ENCODE measurements at places on chromosomes 3 and 15.

- no peak for DNase-seq
These were observed 74.9 kb upstream of the EPHA3 start for GRCh38 chr3:89032346-89033013.

GRCh38 chr3:20280257-20280656, 94.3 kb upstream of the SGO1 start:
- no peak for DNase-seq

DNA sequence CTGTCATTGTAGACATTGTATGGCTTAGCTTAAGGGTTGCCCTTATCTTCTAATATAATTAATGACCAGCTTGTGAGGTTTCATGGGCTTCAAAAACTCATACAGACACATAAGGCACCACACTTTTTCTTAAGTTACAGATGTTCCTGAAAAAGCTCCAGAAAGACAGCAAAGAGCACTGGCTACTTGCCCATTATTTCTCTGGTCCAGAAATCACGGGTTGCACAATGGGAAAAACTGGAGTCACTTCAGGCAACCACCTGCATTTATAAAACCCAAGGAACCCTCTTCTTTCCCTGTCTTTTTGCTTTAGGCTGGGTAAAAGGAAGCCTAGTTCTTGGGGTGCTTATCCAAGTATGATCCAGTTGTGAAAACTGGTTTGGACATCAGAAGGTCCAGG, 2.3 kb upstream of the COL6A6 start:
- no peak for DNase-seq

- no peak for DNase-seq
These were observed 8.8 kb upstream of the FAM174B start for GRCh38 chr15:92664178-92664900.

DNA sequence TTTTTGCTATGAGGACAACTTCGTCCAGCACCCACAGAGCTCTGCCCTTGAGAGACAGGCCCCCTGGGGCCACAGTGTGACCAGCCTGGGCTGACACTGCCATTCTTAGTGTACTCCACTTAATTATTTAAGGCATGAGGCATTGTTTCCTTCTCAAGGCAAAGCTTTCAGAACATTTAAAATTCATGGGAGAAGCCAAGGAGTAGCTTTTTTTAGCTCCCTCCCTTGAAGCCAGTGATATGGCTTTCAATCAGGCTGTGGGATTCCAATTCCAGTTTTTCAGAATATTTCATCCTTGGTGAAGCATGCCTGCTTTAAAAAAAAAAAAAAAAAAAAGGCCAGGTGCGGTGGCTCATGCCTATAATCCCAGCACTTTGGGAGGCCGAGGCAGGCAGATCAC, 21.3 kb downstream of the HOMER2 start:
- no peak for DNase-seq

DNA sequence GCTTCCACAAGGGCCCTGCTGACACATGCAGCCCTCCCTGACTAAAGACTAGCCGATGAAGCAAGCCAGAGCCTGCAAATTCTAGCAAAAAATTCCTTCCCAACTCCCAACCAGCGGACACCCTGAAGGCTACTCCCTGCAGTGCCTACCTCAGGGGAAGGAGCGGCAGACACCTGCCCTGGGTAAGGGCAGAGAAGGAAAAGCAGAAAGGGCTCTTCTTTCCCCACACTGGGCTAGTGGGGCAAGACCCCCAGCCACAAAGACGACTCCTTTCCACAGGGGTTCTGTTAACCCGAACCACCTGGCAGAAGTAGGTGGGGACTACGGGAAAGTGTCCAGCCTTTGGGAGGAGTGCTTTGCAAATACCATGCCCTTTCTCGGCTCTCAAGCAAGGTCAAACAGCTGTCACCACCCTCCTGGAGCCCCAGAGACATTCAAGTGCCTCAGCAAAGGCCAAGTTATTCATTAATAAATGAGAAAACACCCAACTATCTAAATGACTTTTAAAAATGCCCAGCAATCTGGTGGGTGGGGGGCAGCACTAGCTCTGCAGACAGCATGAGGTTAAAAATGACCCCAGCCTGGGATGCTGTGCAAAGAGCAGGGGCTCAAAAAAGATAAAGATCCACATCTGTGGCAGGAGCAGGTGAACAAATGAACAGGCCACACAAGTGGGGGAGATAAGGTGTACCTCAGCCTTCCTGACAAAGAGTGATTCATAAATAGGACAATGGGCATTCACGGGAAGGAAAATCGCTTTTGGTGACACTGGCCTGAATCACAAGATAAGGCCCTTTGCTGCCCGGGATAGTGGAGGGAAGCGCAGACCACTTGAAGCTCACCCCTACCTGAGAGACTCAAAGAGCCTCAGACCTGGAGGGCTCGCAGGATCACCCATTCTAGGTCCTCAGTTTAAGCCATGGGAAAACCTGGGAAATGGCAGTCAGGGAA, 33.0 kb downstream of the CCDC12 start:
- peak; percentile 76 for DNase-seq

GRCh38 chr3:65439641-65440284, 599.0 kb downstream of the MAGI1 start:
- DNase-seq, result peak; percentile 69

- no peak for DNase-seq
These were observed 228.3 kb downstream of the ADAMTS17 start for GRCh38 chr15:100113351-100114080.

DNA sequence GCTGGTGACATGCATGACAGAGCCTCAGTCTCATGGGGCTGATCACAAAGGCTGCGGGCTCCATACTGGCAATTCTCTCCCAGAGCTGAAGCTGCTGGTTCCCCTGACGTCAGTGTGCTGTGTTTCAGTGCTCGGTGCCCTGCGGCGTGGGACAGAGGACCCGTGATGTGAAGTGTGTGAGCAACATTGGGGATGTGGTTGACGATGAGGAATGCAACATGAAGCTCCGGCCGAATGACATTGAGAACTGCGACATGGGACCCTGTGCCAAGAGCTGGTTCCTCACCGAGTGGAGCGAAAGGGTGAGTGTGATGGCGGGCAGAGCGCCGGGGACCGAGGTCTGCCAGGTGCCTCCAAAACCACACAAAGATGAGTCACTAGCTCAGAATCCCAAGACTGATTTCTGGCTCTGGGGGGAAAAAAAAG, 62.0 kb upstream of the NR2E3 start:
- DNase-seq, result peak; percentile 94

GRCh38 chr15:101322854-101323477, 27.9 kb upstream of the SNRPA1 start:
- DNase-seq, result no peak

- DNase-seq, result peak; percentile 98
These were observed 55.9 kb upstream of the C3orf80 start for GRCh38 chr3:160169139-160169976.

GRCh38 chr3:177453451-177453844, 256.2 kb upstream of the TBL1XR1 start:
- DNase-seq, result no peak

DNA sequence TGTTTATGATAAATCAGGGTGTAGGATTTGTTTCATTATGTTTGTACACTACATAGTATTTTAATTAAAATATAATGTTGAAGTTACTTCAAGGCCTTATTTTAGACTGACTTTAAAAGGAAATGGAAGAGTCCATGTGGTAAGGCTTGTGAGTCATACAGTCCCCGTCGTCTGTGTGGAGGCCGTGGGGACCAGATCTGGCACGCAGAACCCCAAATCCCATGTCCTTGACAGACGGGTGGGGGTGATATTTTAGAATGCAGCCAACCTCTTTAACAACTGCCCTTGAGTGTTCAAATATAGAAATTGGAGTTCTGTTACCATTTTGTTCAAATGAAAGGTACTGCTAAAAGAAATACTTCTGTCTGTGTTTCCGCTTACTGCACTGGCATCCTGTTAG, 35.8 kb downstream of the ABHD17C start:
- no peak for DNase-seq
